NCI-H2081 (cell line): ENCODE measurements at places on chromosomes 7 and 10.
A peak's percentile ranks its signal among the peaks of the same experiment; 100 is the strongest.

DNA sequence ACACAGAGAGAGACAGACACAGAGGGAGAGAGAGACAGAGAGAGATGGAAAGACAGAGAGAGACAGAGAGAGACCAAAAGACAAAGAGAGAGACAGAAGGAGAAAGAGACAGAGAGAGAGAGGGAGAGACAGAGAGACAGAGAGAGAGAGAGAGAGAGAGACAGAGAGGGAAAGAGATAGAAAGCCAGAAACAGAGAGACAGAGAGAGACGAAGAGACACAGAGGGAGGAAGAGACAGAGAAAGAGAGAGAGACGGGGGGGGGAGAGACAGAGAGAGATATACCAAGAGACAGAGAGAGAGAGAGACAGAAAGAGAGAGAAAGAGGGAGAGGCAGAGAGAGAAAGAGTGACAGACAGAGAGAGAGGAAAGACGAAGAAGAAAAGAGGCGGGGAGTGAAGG, 10.2 kb downstream of the VSTM4 start:
- DNase-seq: no peak

GRCh38 chr10:35503578-35503977, 101.6 kb upstream of the GJD4 start:
- no peak for DNase-seq

GRCh38 chr7:116041615-116042014, 11.1 kb upstream of the TFEC start:
- no peak for DNase-seq

GRCh38 chr10:14481752-14482151, 151.0 kb upstream of the FRMD4A start:
- DNase-seq: no peak

DNA sequence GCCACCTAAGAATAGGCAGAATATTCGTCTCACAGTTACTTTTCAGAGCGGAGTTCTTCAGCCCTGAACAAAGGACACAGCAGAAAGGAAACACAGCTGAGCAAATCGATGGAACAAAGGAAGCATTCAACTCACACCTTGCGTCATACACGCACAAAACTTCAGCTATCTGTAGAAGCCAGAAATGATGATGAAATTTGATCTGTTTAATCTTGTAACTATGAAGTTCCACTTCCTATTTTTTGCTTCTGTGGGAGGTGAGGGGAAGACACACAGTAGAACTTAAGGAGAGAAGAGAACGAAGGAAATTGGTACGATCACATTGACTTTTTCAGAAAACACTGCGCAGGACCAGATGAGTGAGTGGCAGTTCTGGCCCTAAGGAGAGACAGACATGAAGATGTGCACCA, 26.2 kb downstream of the FAM171A1 start:
- DNase-seq: peak; percentile 63

GRCh38 chr10:114704679-114705078, 46.6 kb upstream of the ABLIM1 start:
- DNase-seq: no peak

GRCh38 chr7:151179287-151179860, 7.7 kb downstream of the ASB10 start:
- DNase-seq: no peak

GRCh38 chr10:43083764-43084163, 6.9 kb downstream of the RET start:
- DNase-seq: no peak

GRCh38 chr7:123935436-123936381, 10.7 kb downstream of the SPAM1 start:
- DNase-seq: no peak
